Activated CD8-positive, alpha-beta memory T cell treated with anti-CD3 and anti-CD28 coated beads, Interleukin-2, amount 50 U/mL, for 4 hours (primary cell): ENCODE measurements at places on chromosomes 7 and 10.

- DNase-seq, result no peak
Observed at GRCh38 chr10:58384095-58384494, 1.1 kb upstream of the TFAM start.

DNA sequence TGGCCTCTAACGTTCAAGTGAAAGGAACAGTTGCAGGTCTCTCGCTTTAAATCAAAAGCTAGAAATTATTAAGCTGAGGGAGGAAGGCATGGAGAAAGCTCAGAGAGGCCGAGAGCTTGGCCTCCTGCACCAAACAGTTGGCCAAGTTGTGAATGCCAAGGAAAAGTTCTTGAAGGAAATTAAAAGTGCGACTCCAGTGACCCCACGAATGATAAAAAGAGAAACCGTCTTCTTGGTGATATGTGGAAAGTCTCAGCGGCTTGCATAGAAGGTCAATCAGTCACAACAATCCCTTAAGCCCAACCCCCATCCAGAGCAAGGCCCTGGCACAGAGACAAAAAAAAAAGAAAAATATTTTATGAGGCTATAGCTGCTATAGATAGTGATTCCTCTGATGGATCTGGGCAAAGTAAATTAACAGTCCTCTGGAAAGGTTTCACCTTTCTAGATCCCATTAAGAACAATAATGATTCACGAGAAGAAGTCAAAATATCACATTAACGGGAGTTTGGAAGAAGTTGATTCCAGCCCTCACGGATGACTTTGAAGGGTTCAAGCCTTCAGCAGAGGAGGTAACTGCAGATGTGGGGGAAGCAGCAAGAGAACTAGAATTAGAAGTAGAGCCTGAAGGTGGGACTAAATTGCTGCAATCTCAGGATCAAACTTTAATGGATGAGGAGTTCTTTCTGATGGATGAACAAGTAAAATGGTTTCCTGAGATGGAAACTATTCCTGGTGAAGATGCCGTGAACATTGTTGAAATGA is 42.5 kb upstream of the INPP5A start:
- no peak for DNase-seq

DNA sequence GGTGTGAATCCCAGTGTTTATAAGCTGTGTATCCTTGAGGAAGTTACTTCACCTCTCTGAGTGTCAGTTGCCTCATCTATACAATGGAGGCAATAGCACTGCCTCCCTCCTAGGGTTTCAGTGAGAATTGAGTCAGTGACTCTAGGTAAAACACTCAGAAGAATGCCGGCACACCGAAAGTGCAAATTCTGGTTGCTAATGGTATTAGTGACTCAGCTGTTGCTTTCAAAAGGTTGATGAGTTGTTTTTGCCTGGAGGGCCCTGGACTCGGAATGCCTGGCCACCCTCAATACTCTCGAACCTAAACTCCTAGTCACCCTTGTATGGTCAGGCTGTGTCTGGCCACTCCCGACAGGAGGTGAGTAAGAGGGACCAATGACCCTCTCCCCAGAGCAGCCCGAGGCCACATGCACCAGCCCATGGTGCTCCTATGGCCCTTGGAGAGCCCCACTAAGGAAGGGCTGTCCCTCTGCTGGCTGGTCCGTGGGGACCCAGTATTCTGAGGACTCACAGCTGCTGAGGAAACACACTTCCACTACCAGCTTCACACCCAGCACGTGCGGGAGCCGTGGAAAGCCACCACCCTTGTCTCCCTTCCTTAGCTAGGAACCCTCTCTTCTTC is 60.2 kb downstream of the CALML3 start:
- no peak for DNase-seq

- DNase-seq, result no peak
Observed at GRCh38 chr7:101628522-101628921, 574 bp downstream of the MYL10 start.

- DNase-seq, result no peak
Observed at GRCh38 chr7:127486654-127487053, 94.1 kb upstream of the ZNF800 start.

GRCh38 chr10:35165136-35165535 is 38.5 kb downstream of the CREM start:
- DNase-seq, result no peak

DNA sequence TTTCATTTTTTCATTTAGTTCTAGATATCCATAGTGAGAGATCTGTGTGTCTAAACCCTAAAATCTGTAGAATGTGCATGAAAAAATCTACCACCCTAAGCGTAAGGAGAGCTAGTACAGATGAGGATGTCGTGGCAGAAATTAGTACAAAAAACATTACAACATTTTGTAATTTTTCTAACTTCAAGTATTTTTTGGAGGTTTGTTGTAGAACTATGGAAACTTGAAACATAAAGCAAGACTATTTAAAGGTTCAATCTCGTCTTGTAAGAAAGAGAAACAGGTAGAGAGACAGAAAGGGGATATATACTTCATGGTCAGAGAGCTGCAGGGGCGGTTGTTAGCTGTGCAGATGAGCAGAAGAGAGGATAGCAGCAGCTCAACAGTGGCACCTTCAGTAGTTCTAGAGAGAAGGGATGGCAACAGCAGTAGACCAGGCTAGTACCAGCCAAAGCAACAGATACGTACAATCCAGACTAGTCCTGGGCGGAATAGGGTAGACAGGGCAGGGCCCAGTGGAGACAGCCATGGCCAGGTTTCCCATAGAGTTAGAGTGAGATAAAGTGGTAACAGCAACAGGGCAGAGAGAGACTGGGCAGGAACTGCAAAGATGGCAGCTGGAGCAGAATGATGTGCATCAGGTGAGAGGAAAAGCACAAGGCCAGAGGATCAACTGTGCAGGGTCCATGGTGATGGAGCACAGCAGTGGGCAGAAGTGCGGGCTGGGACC is 145.2 kb downstream of the FRMD4A start:
- DNase-seq, result no peak

GRCh38 chr7:55134786-55135185 is 116.0 kb downstream of the EGFR start:
- DNase-seq, result no peak

GRCh38 chr10:89069589-89069988 is 79.0 kb downstream of the FAS start:
- no peak for DNase-seq

DNA sequence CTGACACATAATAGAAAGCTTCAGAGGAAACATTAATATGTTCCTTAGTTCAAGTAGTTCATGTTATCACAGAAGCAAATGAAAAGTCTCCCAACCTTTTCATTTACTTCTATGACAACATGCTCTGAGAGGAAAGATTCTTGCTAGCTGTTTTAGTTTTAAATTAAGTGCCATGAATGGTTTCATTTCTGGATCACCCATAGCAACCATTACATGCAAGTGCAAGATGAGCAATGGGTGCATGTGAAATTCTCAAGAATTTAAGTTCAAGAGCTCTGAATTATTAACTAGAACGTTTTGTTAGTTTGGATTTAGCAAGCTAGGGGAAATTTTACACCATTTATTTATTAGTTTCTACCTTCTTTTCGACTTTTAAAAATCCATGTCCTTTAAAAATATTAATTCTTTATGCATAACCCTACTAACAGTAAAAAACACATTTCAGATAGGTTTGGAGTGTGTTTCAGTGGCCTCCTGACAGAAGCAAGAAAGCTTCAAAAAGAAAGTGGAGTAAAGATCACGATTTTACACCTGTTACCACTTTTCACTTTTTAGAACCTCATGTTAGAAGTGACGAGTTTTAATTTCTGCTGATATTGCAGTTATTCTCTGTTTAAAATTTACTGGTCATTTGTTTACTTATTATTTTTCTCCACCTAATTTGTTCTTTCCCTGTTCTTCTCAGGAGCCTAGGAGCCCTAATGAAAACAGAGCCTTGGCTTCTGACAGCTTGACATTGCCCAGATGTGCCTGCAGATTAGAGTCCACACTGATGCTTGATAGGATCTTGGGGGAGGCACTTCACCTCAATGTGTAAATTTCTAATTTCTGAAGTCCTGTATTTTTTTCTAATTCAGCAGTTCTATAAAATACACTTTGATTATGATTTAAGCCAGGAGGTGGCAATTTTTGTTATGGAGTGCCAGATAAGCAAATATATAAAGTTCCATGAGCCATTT is 995.3 kb upstream of the PHF14 start:
- DNase-seq, result no peak

DNA sequence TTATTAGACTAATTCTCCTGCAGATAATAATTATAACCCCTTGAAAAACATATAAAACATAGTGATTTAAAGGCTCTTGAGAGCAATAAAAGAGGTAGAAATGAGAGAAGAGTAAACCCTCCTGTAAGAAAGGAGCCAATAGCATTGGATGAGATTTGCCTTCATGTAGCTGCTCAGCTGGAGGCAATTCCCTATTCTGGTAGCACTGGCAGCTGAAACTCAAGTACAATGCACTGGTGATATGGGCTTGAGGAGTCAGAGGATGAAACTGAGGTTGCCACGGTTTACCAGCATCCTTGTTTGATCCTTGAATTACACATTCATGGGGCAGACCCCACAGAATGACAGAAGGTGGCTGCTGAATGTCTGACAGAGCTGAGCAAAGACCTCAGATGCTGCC is 76.4 kb downstream of the CTTNBP2 start:
- DNase-seq, result no peak

DNA sequence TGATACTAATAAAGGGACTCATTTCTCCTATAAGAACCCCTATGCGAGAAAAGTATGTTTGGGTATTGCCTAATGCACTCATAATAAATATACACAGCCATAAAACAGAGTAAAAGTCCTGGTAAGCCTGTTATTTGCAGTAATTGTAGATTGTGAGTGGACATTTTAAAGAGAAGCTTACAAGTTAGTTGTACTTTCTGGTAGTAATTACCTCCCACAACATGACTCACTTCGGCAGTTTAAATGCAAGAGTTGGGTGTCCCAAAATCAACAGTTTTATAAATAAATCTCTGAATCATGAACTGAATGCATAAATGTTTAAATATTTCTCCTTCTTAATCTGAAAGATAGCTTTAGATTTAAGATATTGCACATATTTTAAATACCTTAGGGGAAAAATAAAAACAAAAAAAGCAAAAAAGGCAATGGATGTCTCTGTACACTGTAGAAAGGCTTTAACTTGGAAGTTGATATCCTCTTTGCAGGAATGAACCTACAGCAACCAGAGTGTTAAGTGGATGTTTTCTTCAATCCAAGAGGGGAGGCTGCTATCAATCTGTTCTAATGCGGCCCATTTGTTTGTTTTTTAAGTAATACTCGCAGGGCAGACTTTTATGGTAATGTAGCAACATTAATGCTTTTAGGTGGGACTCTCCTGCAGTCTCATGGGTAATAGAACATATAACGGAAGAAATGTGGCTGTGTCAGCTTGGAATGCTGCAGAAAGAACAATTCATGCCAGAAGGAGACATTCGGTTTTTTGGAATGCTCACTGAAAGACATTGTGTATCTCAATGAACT is 57.3 kb upstream of the ZEB1 start:
- no peak for DNase-seq

GRCh38 chr10:26448706-26449435 is 10.7 kb downstream of the APBB1IP start:
- peak; percentile 42 for DNase-seq

DNA sequence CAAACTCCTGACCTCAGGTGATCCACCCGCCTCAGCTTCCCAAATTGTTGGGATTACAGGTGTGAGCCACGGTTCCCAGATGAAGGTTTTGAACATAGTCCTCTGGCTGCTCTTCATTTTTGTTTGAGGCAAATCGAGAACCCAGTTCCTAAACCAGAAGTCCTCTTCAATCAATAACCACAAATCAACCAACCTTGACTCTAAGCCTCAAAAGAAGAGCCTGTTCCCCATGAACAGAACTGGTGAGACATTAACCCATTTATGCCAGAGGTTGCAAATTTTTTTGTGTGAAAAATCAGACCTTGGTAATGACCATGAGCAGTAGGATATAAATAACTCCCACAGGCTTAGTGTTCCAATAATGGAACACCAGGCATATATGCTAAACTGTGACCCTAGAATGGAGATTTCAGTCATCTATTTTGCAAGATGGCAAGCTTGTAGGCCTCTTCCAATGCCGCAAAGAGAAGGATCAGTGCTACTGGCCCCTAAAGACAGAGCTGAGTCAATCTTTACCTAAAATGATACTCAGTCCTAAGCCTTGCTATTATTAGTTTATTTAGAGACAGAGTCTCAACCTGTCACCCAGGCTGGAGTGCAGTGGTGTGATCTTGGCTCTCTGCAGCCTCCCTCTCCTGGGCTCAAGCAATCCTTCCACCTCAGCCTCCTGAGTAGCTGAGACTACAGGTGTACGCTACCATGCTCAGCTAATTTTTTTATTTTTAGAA is 15.9 kb downstream of the KPNA7 start:
- DNase-seq, result no peak

DNA sequence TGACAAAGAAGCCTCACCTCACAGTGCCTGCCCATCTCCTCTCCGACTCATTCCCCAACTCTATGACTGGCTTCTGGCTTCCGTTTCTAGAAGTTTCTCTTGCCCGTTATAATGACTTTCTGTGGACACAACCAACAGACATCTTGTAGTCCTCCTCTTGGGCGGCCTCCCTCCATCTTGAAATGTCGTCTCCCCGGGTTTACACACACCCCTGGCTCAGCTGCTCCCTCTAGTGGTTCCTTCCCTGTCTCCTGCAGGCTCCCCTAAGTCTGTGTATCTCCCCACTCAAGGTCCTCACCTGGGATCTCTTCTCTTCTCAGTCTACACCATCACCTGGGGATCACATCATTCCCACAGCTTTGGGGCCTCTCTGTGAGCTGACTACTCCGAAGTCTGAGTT is 123.4 kb upstream of the NEBL start:
- no peak for DNase-seq
